ENCODE measurements at places on chromosomes 3 and 15.

- no peak for DNase-seq
Observed at GRCh38 chr3:127978636-127979035, 63.6 kb downstream of the KBTBD12 start.

DNA sequence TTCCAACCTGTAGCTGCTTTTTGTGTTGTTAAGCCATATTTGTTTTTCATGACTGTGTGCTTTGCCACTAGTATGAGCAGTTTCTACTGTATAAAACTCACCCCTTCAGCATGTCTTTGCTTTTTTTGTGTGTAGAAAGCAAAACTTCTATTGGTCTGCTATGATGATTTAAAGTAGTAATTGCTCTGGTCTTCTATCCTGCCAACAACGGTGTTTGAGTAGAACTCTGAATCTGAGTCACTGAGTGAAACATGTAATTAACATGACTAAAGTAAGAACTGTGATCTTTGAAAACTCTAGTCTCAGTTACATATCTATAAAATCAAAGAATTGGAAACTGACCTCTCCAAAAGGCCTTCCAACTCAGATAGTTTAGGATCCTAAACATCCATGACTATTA is 133.6 kb downstream of the TPRG1 start:
- no peak for DNase-seq

- DNase-seq, result no peak
Observed at GRCh38 chr3:47006145-47006651, 26.7 kb downstream of the NBEAL2 start.

DNA sequence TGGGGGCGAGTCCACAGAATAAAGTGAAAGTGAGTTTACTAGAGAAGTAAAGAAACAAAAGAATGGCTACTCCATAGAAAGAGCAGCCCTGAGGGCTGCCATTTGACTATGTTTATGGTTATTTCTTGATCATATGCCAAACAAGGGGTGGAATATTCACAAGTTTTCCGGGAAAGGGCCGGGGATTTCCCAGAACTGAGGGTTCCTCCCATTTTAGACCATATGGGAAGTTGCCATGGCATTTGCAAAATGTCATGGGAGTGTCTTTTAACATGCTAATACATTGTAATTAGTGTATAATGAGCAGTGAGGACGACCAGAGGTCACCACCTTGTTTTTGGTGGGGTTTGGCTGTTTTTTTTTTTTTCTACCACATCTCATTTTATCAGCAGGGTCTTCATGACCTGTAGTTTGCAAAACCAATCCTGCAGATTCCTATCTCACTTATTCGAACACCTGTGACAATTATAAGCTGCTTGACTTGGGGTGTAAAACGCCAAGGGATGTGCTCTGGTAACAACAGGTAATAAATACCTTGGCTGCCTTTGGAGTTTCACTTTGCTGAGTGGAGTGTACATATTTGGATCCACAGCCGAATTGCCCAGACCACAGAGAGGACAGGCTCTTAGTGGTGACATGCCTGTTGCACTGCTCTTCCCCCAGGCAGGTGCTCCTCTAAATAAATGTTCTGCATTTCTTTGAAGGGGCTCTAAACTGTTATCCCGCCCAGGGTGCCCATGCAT is 43.6 kb downstream of the C2CD4B start:
- DNase-seq, result no peak

- no peak for DNase-seq
Observed at GRCh38 chr15:40361640-40362039, 3.6 kb downstream of the DISP2 start.

Measured in NB4 (cell line).